ENCODE measurements at places on chromosomes 2 and 18. TPM values are rescaled to one million over a fixed set of nuclear protein-coding genes. Genes with fewer than 3 reads are reported as not detected.

The NCL gene
- 155 TPM for total RNA-seq

The INHBB gene
- 24.3 TPM for total RNA-seq

DNA sequence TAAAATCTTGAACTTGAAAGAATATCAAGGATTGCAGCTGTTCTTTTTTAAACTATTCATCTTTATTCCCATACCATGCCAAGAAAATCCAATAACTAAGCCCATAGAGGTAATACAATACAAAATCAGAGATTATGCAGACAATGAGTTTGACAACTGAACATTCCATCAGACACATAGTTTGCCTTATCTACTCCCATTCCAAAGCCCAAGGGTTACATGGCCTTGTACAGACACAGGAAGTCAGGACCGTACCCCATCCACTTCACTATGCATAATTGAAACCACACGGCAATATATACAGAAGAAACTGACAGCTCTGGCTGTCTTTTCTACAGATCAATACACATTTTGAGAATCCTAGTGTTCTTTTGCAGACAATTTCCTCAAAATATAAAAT, 181.3 kb downstream of the TMX3 start:
- no peak for DNase-seq
- H3K27ac ChIP-seq = no peak overlapping the region
- H3K36me3 ChIP-seq = no peaks in the 10 kb centered on the region
- no peak overlapping the region for H3K4me3 ChIP-seq
- no peaks in the 10 kb centered on the region for H3K4me1 ChIP-seq

- H3K27ac ChIP-seq = no peak overlapping the region
- no peaks in the 10 kb centered on the region for H3K36me3 ChIP-seq
- no peak overlapping the region for H3K4me3 ChIP-seq
- DNase-seq = no peak
- no peaks in the 10 kb centered on the region for H3K4me1 ChIP-seq
Measured at GRCh38 chr2:222722327-222722946, 51.0 kb downstream of the MOGAT1 start.

- no peak overlapping the region for H3K4me3 ChIP-seq
- H3K27ac ChIP-seq = no peak overlapping the region
- no peaks in the 10 kb centered on the region for H3K27me3 ChIP-seq
- H3K36me3 ChIP-seq = peaks cover 25% of the 10 kb centered on the region
Measured at GRCh38 chr2:48589170-48589767, 28.4 kb upstream of the GTF2A1L start.
